ENCODE measurements at places on chromosomes 2 and 18.

- no peak for DNase-seq
Observed at GRCh38 chr2:121088251-121089165, 196.5 kb downstream of the TFCP2L1 start.

- no peak for DNase-seq
Observed at GRCh38 chr2:43020296-43020695, 206.1 kb downstream of the ZFP36L2 start.

DNA sequence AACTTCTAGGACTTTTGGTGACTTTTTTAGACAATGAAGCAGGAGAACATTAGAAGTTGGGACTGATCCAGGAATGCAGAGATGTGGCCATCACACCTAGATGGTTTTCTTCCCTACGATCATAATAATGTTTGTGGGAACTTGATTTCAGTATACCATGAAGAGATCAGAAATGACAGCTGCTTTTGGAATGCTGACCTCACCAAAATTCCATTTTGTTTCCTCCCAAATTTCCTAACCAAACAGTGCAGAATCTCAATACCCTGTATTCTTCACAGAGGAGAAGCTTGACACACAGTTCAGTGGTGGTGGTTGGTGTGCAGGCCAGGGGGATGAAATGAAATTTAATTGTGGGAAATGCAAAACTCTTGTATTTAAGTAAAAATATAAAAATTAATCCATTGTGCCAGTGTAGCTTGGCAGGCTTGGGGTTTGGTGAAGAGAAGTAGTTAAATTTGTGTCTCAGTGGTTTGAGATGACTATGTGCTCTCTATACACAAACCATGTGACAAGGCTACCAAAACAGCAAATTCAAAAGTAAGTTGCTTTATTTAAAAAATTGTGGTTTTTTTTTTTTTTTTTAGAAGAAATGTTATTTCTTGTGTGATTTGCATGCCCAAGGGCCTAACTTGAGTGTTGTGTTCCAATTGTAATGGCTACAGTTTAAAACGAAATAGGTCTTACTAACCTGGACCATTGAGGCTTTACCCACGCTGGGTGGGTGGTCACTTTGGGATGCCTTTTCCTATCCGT, 252.4 kb downstream of the LPIN1 start:
- no peak for DNase-seq

DNA sequence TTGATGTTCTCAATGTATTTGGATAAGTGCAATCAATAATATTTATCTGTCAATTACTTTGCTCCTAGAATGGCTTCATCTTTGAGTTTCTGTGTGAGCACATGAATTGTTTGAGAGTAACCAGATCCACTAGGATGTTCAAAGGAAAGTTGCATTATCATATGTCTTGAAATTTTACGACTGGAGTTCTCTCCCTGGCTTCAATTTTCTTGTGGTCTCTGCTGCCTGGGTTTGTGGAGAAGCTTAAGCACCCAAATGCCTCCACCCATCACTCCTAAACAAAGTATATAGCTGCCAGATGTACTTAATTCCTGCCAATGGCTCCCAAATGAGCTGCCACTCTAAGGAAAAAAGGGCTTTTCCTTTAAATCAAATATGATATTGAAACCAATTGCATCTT, 1149.4 kb upstream of the ZEB2 start:
- DNase-seq = no peak

GRCh38 chr2:103005393-103005792, 243.6 kb downstream of the TMEM182 start:
- DNase-seq = no peak
